ENCODE measurements at places on chromosomes 16 and 17.

- DNase-seq: peak; percentile 88
Measured at GRCh38 chr17:43024407-43025289, at the start of gene RND2. Gene RND2, plus strand, starts transcription at chr17:43025231. Its CDS starts 117 bp downstream, at chr17:43025348.

DNA sequence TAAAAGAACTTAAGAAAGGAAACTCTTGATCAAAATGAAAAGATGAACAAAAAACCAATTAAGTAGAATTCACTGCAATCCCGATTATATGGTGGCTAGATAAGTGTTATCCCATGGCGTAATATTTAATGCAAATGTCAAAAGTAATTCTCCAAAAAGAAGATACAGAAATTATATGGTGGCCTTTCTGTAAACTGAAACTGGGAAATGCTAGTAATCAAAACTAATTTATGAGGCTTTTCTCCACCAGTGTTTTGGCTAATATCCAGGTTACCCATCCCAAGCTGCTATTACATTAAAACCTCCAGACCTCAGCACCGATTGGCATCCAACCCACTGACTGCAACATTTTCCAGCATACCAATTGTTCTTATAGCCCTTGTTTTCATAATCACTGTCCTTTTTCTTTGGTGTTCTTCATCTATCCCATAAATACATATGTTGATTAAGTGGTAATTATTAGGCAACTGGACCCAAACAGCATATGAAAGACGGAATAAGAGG lies 77.2 kb upstream of the TNRC6A start:
- DNase-seq: no peak

GRCh38 chr17:49455272-49455861 lies 39.7 kb upstream of the NGFR start:
- no peak for DNase-seq

- peak; percentile 96 for DNase-seq
Measured at GRCh38 chr17:82457929-82458178, 687 bp upstream of the NARF start.

DNA sequence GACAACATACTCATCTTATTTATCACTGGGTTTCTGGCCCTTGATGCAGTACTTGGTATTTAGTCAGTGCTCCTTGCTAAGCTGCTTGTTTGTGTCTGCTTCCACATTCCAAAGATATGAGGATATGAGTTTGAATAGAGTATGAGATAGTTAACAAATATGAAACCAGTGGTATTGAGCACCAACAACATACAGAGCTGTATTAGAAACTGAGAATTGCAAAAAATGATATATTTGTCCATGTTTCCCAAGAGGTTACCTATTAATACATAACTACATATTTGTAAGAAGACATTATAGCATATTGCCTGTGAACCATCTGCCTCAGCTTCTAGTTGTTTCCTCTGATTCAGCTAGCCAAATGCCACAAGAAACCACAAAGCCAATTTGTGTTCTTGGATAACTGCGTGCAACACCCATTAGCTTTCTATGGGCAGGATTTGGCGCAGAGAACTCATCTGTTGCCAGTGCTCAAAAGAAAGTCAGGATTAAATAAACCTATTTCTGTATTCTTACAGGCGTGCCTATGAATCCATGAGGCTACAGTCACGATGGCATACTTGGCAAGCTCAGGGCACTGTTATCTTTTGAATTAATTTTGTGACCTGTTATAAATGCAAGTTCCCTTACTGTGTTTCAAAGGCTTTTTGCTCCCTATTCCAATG lies 194.4 kb downstream of the MAP2K6 start:
- DNase-seq: no peak

GRCh38 chr16:74275031-74275636 lies 21.5 kb upstream of the PSMD7 start:
- no peak for DNase-seq

DNA sequence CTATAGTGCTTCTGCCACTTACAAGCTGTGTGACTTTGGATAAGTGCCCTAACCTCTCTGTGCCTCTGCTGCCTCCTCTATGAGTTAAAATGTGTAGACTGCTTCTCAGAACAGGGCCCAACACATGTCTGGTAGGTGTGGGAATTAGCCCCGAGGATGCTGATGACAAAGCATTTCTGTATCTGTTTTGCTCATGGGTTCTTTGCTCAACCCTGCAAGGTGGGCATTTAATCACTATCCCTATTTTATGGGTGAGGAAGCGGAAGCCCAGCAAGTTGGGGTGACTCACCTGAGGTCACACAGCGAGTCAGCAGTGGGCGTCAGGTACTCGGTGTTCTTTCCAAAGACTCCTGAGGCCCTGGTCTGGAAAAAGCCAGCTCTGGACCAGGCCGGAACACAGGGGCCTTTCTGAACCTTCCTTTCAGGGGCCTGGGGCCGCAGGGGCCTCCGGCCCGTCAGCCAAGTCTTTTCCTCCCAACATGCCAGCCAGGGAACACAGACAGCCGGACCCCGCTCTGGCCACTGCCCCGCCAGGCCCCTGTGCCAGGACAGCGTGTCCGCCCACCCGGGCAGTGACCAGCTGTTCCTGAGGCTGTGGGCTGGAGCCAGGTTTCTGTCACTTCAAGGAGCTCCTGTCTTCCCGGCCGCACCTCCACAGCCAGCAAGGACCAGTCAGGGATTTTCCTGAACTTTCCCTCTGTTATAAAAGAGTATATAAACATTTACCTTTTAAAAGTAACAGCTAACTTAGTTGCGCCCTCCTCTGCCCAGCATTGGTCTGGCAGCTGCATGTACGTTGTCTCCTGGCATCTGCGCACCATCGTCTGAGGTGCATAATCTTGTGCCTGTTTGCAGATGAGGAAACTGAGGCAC lies 62.5 kb downstream of the SREBF1 start:
- DNase-seq: no peak

GRCh38 chr16:5575646-5576245 lies 478.2 kb upstream of the EEF2KMT start:
- DNase-seq: no peak

- DNase-seq: no peak
Measured at GRCh38 chr16:79647586-79647985, 47.0 kb upstream of the MAF start.

DNA sequence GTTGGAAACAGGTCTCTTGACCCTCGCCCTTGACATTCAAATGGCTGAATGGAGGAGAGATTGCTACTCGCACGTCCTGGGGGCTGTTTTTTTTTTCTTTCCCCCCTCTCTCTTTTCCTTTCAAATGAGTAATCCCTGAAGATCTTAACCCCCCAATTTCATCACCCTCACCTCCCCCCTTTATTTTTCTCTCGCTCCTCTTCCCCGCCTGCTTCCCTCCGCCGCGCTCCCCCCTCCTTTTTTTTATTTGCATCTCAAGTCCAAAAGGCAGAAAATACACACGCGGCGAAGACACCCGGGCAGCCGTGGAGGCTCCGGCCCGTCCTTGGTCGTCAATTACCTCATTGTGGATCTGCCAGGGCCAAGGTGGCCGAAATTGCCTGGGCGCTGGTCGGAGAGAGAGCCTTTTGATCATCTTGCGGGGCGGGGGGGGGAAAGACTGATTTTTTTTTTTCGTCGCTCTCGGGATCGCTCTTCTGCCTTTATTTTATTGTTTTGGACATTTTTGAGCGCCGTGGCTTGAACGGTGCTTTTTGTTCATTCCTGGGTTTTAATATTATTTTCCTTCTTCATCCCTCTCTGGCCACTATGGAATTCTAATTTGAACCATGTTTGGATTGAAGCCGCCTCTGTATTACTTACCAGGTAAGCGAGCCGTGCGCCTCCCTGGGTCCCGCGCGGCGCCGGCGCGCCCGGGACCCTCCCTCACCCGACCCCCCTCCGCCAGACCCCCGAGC lies 57.2 kb upstream of the GSE1 start:
- DNase-seq: peak; percentile 53

- no peak for DNase-seq
Measured at GRCh38 chr17:35866341-35866950, 2.2 kb downstream of the HEATR9 start.
